Renal pelvis (tissue), 12 donors: ENCODE measurements at places on chromosomes 7 and 10. TPM values are rescaled to one million over a fixed set of nuclear protein-coding genes. Genes with fewer than 3 reads are reported as not detected.

The AOC1 gene
- 63.0 TPM for polyA plus RNA-seq

The ADGRA1 gene
- 2.4 TPM for polyA plus RNA-seq

The PIK3CG gene
- 2.7 TPM for polyA plus RNA-seq

The MPP7 gene
- 8.7 TPM for polyA plus RNA-seq

The HECW1 gene
- 7.7 TPM for polyA plus RNA-seq

The SHH gene
- 3.3 TPM for polyA plus RNA-seq

The CRTAC1 gene
- 30.6 TPM for polyA plus RNA-seq

The AKR1C8 gene
- 0.28 TPM for polyA plus RNA-seq

The SLC16A9 gene
- 30.5 TPM for polyA plus RNA-seq

DNA sequence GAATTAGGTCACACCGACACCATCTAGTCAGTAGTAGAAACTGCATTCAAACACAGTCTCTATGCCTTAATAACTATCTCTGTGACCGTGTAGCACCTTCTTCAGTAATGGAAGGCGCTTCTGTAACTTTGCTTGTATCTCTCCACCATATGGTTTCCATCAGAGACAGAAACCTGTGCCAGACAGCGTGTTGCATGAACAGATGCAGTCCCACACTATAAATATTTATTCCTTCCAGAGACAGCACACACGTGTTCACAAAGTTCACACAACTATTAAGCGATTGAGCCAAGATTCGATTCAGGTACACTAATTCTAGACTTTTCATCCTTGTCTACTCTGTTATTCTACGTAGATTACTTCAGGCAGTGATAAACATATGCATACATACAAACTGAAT, 873.9 kb upstream of the MBL2 start:
- no peak for DNase-seq

GRCh38 chr10:34655286-34656170, 159.6 kb downstream of the PARD3 start:
- peak; percentile 78 for DNase-seq

GRCh38 chr10:75877877-75878276, 446.5 kb downstream of the LRMDA start:
- DNase-seq, result no peak

- no peak for DNase-seq
Observed at GRCh38 chr7:98297626-98298286, 16.3 kb downstream of the BRI3 start.

GRCh38 chr10:111455776-111456426, 379.1 kb downstream of the ADRA2A start:
- no peak for DNase-seq

GRCh38 chr10:103653581-103654037, 160.1 kb downstream of the NEURL1 start:
- DNase-seq, result no peak

DNA sequence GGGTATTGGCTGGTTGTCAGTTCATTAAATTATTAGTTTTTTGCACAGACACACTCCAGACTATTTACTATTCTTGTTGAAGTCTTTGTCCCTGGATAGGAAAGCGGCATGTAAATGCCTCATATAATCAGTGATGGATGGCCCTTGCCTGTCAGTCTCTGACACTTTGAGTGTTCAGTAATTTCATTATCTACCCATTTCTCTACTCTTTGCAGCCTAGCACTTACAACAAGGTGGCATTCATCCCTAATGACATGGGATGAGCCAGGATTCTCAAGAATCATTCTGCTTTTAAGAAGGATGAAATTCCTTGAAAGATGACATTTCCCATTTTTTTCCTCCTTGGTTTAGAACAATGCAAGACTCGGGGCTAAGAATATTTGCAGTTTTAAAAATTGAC, 155.7 kb downstream of the SORCS3 start:
- DNase-seq, result no peak

- DNase-seq, result no peak
Observed at GRCh38 chr10:17795813-17796594, 13.1 kb upstream of the MRC1 start.

- DNase-seq, result no peak
Observed at GRCh38 chr7:25947669-25948516, 204.1 kb upstream of the NFE2L3 start.

DNA sequence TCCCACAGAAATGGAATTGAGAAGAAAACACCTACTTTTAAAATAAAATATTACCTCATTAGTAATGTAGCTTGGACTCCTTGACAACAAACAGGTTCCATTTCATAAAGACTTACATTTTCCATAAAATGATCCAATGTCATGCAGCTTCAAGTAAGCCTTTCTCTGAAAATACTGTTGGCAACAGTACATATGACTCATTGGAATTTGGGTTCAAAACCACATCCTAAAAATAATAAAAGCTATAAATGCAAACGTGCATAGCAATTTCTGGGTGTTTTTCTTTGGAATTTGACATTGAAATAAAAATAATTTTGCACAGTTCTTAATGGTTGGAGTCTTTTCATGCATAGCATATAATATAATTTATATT, 47.9 kb downstream of the FHIP2A start:
- DNase-seq, result no peak

- no peak for DNase-seq
Observed at GRCh38 chr10:125815764-125816163, 7.3 kb downstream of the UROS start.

DNA sequence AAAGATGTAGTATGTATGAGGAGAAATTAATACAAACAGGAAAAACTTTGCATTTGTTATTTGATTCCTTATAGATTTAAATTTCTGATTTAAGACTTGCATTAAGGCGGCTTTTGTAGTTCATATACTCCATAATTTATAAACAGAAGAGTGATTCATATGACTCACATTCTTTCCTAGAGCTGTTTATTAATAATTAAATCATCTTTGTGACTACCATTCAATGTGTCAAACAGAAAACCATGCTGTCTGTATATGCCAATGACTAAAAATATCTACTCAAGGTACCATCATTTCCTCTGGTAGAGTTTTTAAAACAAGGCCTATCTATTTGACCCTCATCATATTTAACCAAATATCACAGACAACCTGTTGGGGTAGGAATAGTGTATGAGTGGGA, 501.7 kb downstream of the PARD3 start:
- no peak for DNase-seq

DNA sequence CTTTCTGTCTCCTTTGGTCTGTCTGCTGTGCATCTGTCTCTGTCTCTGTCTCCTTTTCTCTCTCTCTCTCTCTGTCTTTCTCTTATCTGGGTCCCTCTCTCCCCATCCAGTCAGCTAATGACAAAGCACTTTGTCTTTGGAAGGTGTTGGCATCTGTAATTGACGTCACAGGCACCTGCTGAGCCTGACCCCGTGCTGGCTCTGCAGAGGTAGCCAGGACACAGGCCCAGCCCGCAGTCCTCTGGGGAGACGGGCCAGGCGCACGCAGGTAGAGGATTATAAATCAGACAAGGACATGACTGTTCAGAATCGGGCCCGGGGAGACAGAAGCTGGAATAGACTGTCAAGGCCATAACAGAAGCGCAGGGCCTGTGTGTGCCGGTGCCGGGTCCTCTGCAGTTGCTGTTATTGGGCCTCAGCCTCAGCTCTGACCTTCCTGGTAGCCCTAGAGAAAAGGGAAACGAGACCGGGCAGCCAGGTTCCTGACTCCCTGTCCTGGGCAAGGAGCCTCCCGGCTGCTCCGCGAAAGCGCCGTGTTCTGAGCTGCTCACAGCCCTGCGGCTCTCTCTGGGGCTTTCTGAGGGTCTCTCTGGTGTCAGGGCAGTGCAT, 10.7 kb upstream of the PSMG3 start:
- DNase-seq, result no peak

DNA sequence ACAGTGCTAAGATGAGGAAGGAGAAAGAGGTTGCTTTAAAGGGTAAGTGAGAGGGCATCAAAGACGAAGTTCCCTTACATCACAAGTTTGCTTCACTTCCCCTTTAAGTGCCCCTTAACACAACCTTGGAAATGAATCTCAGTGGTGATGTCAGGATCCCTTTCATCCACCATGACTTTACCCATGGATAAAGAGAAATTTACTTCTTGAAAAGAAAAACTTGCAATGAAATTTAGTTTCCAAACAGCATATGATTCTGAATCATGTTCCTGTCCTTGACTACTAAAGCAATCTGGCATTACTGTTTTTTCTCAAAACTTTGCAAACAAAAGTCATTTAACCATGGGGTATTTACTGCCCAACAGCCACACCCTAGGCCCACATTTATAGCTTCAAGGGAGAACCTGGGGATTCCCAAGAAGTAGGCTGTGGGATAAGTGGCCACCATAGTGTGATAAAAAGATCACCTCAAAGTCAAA, 135.9 kb downstream of the ITGB8 start:
- no peak for DNase-seq

DNA sequence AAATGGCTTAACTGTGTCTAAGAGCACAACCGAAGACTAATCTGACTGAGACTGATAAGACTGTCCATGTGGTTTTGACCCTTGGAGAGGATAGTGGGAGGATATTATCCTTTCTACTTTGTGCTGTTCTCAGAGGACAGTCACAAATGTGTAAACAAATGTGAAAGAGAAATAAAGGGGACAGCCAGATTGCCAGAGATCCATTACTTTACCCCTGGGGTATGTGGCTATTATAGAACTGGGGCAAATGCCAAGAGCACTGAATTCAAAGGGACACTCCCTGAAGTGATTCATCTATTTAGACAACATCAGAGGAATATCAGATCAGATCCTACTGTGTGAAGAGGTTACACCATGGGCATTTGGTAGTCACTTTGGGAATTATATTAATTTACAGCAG, 154.7 kb downstream of the RNLS start:
- DNase-seq, result no peak

DNA sequence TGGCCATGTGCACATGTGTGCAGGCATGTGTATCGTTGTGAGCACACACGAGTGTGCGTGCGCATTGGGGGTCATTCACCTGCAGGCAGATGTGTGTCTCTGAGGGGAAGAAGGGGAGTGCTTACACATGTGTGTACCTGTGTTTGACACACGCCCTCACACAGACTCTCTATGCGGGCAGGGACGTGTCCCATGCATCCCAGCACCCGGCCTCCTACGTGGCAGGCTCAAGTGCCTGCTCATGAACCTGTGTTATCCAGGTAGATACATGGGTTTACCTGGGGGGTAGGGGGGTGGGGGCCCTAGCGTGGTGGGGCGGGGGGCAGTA, 18.6 kb downstream of the KCP start:
- DNase-seq, result no peak

- DNase-seq, result no peak
Observed at GRCh38 chr10:6562221-6562620, 17.9 kb downstream of the PRKCQ start.

- no peak for DNase-seq
Observed at GRCh38 chr10:88896994-88897853, 17.2 kb downstream of the STAMBPL1 start.

DNA sequence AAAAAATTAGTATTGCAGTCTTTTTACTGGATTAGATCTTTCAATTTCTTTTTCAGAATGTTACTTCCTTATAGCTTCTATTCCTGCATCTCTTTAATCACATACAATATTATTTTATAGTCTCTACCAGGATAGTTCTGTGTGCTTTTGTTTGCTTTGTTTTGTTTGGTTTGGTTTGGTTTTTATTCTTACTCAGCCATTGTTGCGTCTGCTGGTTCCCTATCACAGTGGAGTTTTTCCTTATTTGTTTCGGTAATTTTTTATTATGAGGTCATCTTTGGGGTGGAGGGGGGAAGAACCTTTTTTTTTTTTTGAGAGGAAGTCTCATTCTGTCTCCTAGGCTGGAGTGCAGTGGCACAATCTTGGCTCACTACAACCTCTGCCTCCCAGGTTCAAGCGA, 9.0 kb upstream of the BAIAP2L1 start:
- no peak for DNase-seq

GRCh38 chr7:19101472-19101871, 16.0 kb downstream of the TWIST1 start:
- no peak for DNase-seq
